ENCODE measurements at places on chromosomes 16 and 17. TPM values are rescaled to one million over a fixed set of nuclear protein-coding genes. Genes with fewer than 3 reads are reported as not detected.

KRTAP9-2 gene
- polyA plus RNA-seq, result not detected

DNA sequence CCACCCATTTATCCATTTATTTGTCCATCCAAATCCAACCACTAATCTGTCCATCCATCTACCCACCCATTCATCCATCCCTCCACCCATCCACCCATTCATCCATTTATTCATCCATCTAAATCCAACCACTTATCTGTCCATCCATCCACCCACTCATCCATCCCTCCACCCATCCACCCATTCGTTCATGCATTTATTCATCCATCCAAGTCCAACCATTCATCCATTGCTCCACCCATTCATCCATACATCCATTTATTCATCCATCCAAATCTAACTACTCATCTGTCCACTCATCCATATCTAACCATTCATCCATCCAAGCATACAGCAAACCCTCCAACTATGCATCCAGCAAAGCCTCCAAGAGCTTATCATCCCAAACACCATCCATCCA is 267.3 kb downstream of the XYLT1 start:
- no peak overlapping the region for H3K27ac ChIP-seq
- peaks cover 35% of the 10 kb centered on the region for H3K36me3 ChIP-seq
- no peak for DNase-seq
- H3K4me1 ChIP-seq, result no peaks in the 10 kb centered on the region
- no peak overlapping the region for H3K4me3 ChIP-seq

- peaks cover 21% of the 10 kb centered on the region for H3K4me1 ChIP-seq
- DNase-seq, result no peak
- peaks cover 12% of the 10 kb centered on the region for H3K27me3 ChIP-seq
These were observed at the start of gene HOXB2 for GRCh38 chr17:48545022-48545375. TSS of gene HOXB2 (minus strand) at chr17:48545109. CDS start at chr17:48544911, 198 bp downstream.

SYNGR3 gene
- 0.77 TPM for polyA plus RNA-seq

KRT12 gene
- not detected for polyA plus RNA-seq

DNA sequence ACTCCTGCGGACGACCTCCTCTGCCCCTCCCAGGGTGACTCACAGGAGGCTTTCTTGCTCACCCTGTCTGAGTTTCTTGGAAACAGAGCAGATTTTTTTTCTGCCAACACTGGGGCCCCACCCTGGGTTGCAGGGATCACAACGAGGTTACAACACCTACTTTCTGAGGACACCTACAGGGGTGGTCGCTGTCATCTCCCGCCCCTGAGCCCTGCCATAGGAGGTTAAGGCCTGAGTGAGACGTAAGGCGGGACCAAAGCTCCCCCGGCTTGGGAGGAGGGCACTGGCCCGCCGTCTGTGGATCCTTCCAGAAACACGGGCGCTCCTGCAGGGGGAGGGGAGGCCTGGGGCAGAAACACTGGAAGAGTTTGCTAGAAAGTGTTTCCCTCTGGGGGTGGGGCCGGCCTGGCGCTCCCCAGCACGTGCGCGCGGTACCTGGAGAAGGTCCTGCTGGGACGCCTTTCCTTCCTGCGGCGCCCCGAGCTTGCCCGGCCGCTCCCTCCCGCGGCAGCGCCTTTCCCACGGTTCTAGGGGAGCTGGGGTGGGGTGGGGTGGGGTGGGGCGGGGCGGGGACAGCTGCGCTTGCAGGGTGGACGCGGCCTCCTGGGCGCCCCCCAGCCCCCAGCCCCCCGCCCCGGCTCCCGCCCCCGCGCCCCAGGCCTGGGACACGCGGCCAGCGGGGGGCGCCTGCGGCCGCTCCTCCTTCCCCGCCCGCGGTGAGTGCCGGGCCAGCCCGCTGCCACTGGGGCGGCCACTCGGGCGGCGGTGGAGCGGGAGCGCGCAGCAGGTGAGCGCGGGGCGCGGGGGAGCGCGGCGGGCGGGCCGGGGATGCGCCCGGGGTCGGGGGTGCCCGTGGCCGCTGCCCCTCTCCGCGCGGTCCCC is 20.7 kb upstream of the ADCY7 start:
- H3K36me3 ChIP-seq, result no peaks in the 10 kb centered on the region
- no peak overlapping the region for H3K27ac ChIP-seq
- peak overlapping the region; percentile 76 for H3K4me3 ChIP-seq
- H3K27me3 ChIP-seq, result peaks cover 3% of the 10 kb centered on the region
- peak; percentile 49 for DNase-seq
- H3K4me1 ChIP-seq, result peaks cover 10% of the 10 kb centered on the region

NMT1 gene
- polyA plus RNA-seq, result 70.8 TPM

- peaks cover 5% of the 10 kb centered on the region for H3K36me3 ChIP-seq
- peak overlapping the region; percentile 64 for H3K27ac ChIP-seq
- no peaks in the 10 kb centered on the region for H3K27me3 ChIP-seq
- no peak for DNase-seq
- H3K4me1 ChIP-seq, result peaks cover 61% of the 10 kb centered on the region
- H3K4me3 ChIP-seq, result no peak overlapping the region
These were observed 16.9 kb downstream of the NSMCE1 start for GRCh38 chr16:27251541-27252205.

GSG1L gene
- polyA plus RNA-seq, result not detected

DNA sequence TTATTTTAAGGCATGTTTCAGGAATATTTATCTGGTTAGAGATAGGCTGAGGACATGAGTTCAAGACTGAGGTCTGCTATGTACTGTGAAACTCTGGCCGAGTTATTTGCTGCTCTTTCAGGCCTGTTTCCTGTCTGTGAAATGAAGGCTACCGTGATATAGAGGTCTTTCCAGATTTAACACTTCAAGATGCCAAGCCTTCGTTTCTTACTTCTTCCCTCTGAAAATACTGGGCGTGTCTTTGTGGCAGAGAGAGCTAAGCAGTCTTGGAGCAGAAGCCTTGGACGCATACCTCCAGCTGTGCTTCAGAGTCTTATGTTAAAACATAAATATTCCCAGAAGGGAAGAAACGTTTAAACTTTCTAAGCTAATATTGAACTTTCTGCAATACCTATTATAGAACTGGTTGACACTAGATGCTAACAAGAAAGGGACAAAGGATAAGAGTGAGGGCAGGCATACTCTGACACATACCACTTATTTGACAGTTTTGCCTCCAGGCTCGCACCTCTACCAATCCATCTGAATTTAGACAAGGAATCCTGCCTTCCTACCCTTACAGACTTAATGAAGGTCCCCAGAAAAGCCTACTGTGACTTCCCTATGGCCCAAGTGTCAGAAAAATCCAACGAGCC is 17.5 kb downstream of the WIPI1 start:
- no peaks in the 10 kb centered on the region for H3K36me3 ChIP-seq
- H3K4me3 ChIP-seq, result no peak overlapping the region
- peaks cover 51% of the 10 kb centered on the region for H3K4me1 ChIP-seq
- H3K27me3 ChIP-seq, result no peaks in the 10 kb centered on the region
- no peak for DNase-seq
- peak overlapping the region; percentile 70 for H3K27ac ChIP-seq

GRCh38 chr17:39462631-39463375 is 1.5 kb downstream of the CDK12 start:
- no peak for DNase-seq
- H3K4me1 ChIP-seq, result peaks cover 55% of the 10 kb centered on the region
- H3K4me3 ChIP-seq, result peak overlapping the region; percentile 94
- H3K27ac ChIP-seq, result peak overlapping the region; percentile 95
- H3K27me3 ChIP-seq, result no peaks in the 10 kb centered on the region

DNA sequence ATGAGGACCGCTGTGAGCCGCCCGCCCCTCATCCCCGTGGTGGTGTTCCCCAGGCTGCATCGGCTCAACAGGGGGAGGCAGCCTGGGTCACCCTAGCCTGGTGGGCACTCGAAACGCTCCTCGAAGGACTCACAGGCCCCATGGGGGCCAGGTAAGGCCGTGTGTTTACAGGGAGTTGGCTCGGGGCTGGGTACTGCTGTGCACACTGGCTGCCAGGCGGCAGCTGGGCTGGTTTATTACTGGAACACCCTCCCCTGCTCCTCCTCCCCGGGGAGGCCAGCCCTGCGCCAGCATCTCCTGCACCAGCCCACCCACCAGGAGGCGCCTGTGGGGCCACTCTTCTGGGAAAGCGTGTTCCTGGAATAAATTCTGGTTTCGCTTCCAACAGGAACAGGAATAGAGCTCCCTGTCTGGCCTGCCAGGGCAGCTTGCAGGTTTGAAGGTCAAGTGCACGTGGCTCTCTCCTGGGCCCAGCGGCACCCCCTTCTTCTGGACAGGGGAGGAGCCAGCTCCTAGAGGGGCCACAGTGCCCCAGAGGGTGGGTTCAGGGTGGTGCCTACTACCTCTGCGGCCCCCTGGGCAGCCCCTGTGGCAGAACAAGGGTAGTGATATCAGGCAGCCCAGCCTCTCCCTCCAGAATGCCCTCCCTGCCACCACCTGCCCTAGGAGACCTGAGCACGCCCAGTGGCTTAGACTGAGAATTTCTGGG is 11.3 kb downstream of the MCRIP1 start:
- H3K36me3 ChIP-seq, result no peaks in the 10 kb centered on the region
- no peak overlapping the region for H3K27ac ChIP-seq
- H3K4me1 ChIP-seq, result no peaks in the 10 kb centered on the region
- H3K4me3 ChIP-seq, result no peak overlapping the region
